ENCODE measurements at places on chromosomes 7 and 10.
A peak's percentile ranks its signal among the peaks of the same experiment; 100 is the strongest.

DNA sequence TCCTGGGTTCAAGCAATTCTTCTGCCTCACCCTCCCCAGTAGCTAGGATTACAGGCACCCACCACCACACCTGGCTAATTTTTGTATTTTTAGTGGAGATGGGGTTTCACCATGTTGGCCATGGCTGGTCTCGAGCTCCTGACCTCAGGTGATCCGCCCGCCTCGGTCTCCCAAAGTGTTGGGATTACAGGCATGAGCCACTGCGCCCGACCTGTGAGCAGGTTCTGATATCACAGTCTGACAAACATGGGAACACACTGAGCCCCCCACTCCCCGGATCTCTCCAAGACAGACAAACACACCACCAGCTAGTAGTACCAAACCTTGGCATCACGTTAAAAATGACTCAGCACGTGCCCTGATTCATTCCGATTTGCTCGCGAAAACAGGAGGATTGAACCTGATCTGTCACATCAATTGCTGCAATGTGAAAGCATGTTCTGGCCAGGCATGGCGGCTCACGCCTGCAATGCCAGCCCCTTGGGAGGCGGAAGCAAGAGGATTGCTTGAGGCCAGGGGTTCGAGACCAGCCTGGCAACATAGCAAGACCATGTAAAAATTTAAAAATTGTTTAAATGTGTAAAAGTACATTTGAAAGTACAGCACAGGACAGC is 106.5 kb downstream of the SMURF1 start:
- no peak for DNase-seq

DNA sequence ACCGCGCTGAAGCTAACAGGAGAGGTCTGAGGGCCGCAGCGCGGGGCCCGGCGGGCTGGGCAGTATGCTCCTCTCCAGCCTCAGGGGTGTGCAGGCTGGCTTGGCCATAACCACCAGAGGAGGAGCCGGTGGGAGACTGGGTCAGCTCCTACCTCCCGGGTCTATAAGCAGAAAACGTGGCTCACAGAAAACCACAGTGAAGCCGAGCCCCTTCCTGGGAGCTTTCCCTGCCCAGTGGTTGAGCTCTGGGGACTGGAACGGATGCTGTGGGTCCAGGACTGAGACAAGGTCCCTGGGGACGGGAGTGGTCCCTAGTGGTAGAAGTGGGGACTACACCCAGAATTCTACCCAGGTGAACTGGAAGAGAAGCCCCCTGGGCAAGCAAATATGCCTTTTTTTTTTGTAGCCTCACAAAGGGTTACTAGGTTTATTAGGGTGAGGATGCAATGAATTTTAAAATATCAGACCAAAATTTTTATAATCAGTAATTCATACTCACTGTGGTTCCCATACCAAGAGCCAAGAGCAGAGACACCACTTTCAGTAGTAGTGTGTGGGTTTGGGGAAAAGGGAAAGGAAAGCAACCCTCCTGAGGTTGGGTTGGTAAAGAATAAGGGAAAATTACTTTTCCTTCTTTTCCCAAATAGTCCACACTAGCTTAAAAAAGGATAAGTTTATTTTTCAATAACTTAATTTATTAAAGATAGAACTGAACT is 67.9 kb upstream of the PRKCQ start:
- peak; percentile 32 for DNase-seq

DNA sequence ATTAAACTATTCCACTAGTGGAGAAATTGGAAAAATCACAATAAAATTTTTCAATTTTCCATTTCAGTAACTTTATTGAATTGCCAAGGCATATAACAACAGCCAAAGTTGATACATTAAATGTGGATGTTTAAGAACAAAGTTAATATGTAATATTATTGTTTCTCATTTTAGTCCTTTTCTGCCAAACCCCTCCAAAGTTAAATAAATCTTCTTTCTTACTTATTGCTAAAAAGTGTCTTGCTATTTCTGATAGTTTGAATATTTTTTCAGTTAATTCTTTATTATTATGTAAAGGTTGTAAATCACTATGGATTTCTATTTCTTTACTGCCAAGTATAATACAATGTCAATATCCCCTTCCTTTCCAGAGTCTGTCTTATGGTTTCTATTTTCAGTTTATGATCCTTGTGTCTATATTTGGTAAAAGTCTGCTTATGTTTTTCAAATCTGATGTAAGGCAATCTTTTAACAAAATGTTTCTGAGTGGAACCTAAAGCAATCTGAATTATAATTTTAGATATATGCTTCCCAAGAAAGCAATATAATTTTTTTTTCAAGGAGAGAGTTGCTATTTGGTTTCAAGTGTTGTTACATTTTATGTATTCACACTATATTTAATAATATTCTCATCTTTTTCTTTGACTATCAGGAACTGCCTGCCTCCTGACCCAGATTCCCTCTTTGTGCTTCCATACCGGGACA is 80.3 kb upstream of the RHOBTB1 start:
- DNase-seq, result no peak

GRCh38 chr7:958221-959200 is 4.0 kb upstream of the ADAP1 start:
- DNase-seq, result no peak

DNA sequence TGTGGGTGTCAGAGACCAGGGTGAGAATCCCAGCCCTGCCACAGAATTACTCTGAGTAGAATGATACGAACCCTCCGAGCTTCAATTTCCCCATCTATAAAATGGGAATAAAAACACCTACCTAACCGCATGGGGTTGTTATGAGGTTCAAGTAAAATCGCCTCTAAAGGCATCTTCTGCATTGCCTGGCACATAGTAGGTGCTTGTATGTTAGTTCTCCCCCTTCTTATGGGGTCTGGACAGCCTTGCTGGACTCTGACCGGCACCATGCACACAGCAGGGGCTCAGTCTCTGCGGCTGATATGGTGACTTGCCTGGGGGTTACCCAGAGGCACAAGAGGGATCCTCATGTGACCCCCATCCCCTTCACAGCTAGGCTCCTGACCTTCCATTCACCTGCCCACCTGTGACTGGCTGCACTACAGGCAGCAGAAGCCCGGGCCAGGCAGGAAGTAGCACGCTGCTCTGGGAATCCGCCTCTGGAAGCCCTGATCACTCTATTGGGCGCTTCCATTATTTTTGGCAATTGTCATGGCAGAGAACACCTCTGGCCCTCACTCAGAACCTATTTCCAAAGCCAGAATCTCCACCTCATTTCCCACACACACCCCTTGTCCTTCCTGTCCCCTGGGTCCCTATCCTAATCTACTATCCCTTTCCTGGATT is 6.0 kb downstream of the SH3PXD2A start:
- DNase-seq, result no peak

- no peak for DNase-seq
Measured at GRCh38 chr7:157877298-157878090, 540.7 kb downstream of the DNAJB6 start.

GRCh38 chr7:12146813-12147212 is 64.3 kb upstream of the TMEM106B start:
- no peak for DNase-seq

- DNase-seq, result no peak
Measured at GRCh38 chr7:155591055-155591775, 44.9 kb upstream of the CNPY1 start.

GRCh38 chr7:66083677-66084076 is 8.1 kb downstream of the ASL start:
- no peak for DNase-seq

DNA sequence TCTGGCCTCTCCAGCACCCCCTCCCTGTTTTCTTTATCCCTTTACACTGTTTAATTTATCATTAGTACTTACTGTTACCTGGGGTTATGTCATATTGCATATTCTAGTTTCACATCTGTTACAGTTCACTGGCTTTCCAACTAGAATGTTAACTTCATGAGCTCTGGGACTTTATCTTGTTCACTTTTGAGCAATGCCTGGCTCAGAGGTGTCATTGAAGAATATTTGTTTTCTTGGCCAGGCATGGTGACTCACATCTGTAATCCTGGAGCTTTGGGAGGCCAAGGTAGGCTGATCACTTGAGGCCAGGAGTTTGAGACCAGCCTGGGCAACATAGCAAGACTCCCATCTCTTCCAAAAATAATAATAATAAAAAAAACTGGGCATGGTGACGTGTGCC is 40.7 kb downstream of the LRGUK start:
- no peak for DNase-seq

DNA sequence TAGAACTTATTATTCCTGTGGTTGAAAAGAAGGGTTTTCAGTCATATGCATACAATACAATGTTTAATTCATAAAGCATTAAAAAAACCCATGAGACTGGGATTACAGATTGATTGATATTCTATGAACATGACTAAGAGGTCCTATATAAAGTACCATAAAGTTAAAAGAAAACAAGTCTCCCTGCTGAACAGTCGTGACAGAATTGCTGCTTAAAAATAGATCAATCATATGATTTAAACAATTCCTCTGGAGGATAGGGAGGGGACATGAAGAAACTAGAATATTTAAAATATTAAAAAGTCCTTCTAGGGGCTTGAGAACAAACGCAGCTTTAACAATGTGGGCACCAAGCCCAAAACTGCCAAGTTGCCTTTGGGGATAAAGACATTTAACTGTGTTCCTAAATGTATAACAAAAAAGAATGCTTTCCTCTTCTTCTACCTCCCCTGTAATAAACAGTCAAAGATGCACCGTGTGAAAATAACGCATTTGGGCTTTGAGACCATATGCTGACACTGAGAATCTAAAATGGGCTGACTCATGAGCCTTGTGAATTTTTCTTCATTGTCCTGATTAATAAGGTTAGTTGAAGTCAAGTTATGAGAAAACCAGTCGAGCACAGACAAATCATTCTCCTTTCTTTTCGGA is 25.8 kb downstream of the TWIST1 start:
- DNase-seq, result no peak

DNA sequence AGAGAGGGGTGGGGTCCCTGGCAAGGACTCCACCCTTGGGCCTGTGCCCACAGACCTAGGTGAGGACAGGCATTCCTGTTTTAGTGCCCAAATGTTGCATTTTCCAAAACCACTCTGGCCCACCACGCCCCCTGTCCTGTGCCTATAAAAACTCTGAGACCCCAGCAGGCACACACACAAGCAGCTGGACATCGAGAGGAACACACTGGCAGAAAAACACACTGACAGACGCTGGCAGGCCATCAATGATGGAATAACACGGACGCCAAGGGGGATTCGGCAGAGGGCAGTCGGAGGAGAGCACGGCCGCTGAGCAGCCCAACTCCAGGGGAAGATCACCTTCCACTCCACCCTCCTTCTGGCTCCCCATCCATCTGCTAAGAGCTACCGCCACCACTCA is 386.9 kb upstream of the AUTS2 start:
- no peak for DNase-seq

DNA sequence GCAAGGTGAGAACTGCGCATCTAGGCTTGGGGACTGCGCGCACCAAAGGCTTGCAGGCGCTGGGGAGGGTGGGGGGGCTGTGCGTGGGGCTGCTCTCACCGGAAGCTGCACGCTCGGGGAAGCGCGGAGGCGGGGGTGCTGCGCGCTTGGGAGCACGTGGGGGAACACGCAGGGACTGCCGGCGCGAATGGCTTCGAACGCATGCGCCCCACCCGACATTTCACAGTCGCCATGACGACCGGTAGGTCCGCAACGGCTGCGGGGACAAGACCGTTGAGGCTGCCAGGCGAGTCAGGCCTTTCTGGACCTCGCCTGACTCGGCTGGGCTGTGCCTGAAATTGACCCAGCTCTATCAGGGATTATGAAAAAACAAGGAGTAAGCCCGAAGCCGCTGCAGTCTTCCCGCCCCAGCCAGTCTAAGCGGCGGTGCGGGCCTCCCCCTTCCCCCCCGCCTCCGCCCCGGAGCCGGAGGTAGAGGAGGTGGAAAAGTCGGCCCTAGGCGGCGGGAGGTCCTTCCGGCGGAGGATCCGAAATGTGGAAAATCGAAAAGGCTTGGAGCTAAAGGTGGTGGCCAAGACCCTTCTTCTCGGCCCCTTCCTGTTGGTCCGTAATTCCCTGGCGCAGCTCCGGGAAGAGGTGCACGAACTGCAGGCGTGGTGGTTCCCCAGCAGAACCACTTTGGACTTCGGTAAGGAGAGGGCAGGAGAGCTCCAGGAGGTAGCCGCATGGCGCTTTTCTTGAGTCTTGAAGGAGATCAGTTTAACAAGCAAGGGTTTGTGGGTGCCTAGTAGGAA is 34.9 kb upstream of the STEAP1 start:
- DNase-seq, result peak; percentile 19

- no peak for DNase-seq
Measured at GRCh38 chr7:81990395-81990794, 220.5 kb upstream of the HGF start.
